ENCODE measurements at places on chromosomes 7 and 10.

GRCh38 chr10:68792115-68792514 is 35.2 kb upstream of the STOX1 start:
- no peak for DNase-seq

DNA sequence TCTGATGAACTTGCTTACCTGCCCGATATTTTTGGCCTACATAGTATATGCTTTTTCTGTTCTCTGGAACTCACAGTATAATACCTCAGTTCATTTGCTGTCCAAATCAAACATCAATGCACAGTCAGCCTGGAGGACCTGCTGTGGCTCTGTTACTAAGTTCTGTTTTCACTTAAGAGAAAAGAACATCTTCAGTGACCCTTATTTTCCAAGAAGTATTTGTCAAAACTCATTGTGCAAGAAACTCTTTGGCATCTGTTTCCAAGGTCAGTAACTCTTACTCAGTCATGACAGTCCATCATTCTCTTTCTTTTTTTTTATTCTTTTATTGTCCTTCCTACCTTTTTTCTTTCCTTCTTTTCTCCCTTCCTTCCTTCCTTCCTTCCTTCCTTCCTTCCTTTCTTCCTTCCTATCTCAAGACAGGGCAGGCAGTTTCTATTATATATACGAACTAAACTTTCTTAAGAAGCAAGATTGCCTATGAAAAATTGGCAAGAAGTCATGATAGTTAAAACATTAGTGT is 37.8 kb upstream of the SEM1 start:
- DNase-seq, result no peak

DNA sequence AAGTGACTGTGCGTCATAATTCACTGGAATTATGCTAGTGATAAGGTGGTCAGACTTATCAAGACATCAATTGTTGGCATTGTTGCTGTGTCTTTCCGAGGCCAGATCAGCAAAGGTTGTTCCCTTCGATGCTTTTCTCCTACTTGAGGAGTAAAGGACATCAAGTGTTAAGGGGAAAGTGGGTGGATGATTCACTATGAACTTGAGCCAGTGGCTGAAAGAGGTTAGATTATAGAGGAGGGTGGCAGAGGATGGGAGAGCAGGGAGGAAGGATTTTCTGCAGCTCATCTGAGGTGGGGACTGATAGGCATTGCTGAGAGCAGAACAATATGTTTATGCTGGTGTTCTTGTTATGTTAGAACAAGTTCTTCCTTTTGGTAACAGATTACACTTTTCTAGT is 131.4 kb upstream of the AGR3 start:
- DNase-seq, result no peak

GRCh38 chr10:107814865-107815487 is 650.5 kb upstream of the SORCS1 start:
- DNase-seq, result no peak

DNA sequence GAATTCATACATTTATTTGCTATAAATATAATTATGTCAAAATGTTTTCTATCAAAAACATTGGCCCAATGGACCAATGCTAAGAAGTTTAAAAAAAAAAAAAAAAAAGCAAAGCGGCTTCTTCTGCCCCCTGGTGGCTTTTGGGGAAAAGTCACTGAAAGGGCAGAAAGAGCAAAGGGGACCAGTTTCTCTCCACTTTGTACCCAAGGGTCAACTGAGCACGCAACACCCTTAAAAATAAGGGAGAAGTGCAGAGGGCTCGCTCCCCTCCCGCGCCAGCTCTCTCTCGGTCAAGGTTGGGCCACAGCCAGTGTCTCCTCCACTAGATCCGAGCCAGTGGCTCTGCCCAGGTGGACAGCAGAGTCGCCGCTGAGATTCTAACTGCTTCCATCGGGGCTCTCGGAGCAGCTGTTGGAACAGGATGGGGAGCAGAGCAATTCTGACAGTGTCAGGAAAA is 136.4 kb upstream of the FGFR2 start:
- no peak for DNase-seq

- no peak for DNase-seq
Measured at GRCh38 chr7:100148225-100148558, 526 bp upstream of the LAMTOR4 start.

- DNase-seq, result no peak
Measured at GRCh38 chr7:2924866-2925840, 81.0 kb upstream of the GNA12 start.

DNA sequence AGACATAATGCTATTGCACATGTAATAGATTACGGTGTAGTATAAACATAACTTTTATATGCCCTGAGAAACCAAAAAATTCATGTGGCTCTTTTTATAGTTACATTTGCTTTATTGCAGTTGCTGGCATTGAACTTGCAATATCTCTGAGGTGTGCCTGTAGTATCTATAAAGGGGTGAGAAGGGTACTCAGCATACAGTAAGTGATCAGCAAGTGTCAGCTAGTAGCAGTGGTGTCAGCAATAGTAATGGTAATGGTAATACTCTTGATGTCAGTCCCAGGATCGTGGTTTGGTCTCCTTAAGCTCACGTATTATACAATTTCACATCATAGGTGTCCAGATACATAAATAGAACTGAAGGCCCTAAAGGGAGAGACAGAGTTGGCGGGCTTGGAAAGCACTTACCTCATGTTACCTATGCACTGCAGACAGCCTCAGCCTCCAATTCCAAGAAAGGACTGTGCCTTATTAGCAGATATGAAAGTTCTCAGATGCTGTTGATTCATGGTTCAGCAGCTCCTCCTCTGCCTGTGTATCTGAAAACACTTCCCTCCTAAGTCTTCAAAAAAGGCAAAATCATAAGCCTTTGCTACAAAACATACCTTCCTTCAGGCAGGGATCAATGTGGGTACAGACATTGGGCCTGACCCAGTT is 6.6 kb upstream of the GIMAP7 start:
- DNase-seq, result no peak

DNA sequence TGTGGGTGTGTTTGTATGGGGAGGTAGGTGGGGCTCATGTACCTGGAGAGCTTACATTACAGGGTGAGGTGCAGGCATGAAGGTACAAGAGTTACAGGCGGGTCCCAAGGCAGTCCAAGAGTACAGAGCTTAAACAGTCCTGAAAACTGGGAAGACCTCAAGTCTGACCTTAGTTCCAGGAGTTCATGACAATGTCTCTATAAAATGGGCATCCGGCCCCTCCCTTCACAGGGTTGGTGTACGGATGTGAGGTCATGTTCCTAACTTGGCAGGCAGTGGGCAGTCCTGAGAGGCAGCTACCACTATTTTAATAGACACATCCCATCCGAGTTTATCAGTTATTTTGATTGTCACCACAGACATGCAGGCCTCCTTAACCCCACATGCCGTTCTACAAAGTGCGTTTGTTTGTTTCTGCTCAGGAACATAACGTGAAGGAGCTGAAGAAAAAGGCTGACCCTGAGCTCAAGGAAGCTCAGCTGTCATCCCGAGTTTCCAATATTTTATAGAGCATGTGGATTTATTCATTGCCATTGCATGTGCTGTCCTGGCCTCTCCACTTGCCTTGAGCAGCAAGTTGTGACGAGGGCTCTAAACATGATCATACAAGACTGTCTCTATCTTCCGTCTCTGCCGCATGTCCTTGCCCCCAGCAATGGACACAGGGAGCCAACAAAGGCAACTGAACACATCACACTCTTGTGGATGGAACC is 647.5 kb upstream of the IGFBP3 start:
- no peak for DNase-seq

GRCh38 chr7:82080254-82080927 is 310.5 kb upstream of the HGF start:
- no peak for DNase-seq

- DNase-seq, result no peak
Measured at GRCh38 chr7:74479066-74479781, 25.5 kb downstream of the GTF2IRD1 start.

GRCh38 chr7:75885036-75885435 is 6.2 kb downstream of the RHBDD2 start:
- no peak for DNase-seq

DNA sequence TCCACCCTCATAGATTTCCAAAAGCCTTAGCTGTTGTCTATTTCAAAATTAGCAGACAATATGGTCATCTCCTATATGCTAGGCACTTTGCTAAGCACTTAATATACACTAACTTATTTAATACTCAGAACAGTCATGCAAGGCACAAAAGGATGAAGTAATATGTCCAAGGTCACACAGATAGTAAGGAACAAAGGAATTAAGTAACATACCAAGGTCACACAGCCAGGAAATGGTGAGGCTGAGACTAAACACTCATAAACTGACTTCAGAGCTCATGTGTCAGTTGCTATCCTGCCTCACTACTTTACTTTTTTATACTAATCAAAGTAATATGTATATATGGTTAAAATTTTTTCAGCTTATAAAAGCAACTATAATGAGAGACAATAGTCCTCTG is 23.6 kb upstream of the HIBADH start:
- no peak for DNase-seq

DNA sequence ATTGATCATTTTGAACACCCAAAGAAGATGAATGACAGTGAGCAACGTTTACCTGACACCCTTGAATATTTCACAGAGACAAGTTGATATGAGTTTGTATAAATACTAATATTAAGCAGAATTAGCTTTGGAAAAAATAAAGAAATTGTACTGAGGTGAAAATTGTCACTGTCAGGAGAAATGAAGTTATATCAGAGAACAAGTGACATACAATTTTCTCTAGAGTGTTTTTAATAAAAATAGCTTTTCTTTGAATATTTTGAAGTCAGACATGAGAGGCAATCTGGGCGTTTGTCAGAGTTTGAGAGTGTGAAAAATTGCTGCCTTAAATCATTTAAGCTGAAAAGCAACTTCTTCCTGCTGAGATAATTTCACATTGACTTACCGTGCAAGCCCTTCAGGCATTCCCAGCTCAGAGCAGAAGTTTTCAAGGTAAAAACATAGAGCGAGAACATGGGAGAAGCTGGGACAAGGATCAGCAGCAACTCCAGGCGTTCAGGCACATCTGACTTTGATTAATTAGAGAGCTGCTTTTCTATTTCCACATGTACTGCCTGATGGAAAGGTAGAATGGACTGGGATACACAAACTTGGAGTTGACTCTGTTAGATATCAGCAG is 535.9 kb downstream of the TFEC start:
- no peak for DNase-seq

GRCh38 chr7:120180221-120180620 is 92.8 kb upstream of the KCND2 start:
- no peak for DNase-seq

DNA sequence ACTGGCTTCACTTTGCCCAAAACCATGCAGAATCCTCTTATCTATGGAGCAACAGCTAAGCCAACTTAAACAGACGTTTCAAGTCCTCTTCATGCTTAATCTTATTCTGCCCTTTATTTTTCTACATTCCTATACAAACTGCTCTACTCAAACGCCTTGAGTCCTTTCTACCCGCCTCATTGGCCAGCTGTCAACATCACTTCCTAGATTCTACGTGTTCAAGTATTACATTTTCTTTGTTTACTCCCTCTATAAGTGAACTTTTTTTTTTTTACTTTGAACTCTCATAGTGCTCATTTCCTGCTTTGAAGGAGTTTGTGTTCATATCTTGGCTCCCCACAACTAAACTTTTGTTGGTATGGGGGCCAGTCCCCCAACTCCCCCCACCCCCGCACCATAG is 28.9 kb upstream of the SLC26A5 start:
- DNase-seq, result no peak

GRCh38 chr10:35707642-35708425 is 65.7 kb upstream of the FZD8 start:
- DNase-seq, result no peak

DNA sequence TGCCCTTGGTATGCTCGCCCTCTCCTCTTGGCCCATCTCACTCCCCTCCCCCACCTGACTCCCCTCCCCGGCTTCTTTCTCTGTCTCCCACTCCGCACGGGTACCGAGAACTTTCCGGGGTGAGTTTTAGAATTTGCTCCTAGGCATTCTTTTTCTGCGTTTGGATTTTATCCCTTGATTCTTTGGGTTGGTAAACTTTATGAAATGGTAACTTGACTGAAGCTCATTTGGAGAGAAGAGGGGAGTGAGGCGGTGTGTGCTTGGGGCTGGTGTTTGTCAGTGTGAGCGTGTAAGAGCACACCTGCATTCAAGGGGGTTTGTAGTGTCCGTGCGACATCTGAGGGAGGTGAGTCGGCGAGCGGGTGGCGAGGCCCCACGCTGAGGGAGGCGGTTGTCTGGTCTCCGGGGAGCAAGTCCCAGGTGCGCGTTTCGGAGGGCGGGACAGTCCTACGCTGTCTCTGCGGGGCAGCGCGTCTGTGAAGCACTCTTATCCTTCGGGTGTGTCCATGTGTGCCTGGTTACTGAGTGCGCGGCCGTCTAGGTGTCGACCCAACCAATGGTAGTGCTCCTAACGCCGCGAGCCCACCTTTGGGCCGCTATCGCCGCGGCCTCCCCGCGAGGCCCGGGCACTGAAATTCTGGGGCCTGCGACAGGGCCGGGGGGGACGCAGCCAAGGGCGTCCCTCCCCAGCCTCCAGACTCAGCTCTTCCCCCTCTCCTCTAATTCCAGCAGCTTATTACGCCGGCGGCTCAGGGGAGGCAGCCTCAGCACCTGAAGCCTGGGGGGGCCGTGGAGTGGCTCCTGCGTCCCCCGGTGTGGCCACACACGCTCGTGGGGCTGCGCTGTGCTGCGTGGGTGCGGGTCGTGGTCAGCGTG is 2.6 kb upstream of the ZNF503 start:
- no peak for DNase-seq

DNA sequence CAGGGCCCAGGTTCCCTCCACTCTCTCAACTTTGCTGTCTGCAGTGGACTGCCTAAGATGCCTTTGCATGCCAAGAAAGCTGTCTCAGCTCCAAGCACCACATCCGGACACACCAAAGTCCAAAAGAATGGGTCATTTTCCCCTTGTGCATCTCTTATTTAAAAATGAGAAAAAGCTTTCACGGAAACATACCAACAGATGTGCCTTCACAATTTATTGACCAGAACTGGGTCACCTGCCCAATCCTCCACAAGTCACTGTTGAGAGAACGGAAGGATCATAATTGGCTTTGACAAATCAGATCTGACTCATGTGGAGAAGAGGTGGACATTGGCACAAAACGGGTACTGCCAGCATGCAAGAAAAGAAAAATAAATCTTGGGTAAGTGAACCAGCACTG is 258.3 kb downstream of the SNX13 start:
- no peak for DNase-seq

DNA sequence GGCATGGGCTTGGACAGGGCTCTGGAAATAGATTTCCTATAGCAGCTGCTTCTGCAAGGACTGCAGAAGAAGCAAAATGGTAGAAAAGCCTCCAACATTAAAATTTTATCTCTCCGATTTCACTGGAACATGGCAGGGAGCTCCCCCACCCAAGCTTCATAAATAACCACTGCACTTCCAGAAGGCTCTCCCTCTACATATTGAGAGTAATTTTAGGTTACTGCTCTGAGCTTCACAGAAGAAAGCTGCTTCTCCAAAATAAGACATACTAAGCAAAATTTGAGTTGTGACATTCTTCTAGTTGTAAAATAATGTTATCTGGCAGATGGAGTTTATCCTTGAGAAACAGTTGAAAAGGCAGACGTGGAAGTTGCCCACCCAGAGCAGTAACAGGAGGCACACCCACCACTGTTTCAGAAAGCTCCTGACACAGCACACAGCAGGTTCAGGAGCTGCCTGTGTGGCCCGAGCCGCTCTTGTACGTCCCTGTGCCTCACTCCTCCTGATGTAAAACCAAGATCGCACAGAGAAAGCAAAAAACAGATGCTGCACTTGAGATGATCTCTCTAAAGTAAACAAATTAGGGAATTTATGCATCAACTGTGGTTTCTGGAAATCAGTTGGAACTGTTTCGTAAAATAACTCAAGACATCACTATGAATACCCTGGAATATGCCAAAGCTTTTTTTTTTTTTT is 621.0 kb downstream of the PARD3 start:
- no peak for DNase-seq

GRCh38 chr10:9331583-9332008 is 1277.1 kb downstream of the GATA3 start:
- peak; percentile 58 for DNase-seq

All from CD4-positive, alpha-beta T cell treated with Interleukin-17A for 1 hour (primary cell).